Nasal cavity respiratory epithelium epithelial cell of viscerocranial mucosa (primary cell): ENCODE measurements at places on chromosomes 6 and 20. TPM values are rescaled to one million over a fixed set of nuclear protein-coding genes. Genes with fewer than 3 reads are reported as not detected.

KCNK17 gene
- total RNA-seq, result not detected in 2 replicates

NDUFAF4 gene
- 15.4 and 17.2 TPM in 2 replicates for total RNA-seq

C6orf163 gene
- total RNA-seq, result 0.68 and 3.2 TPM in 2 replicates

ARHGAP40 gene
- 0.68 and 4.3 TPM in 2 replicates for total RNA-seq

IP6K3 gene
- total RNA-seq, result 1.9 TPM in 1 of 2 replicates, not detected in the other

DZANK1 gene
- total RNA-seq, result 0.68 and 1.4 TPM in 2 replicates

OPRM1 gene
- total RNA-seq, result not detected in 2 replicates

SAMD3 gene
- not detected in 2 replicates for total RNA-seq

CNBD2 gene
- 1.1 and 1.4 TPM in 2 replicates for total RNA-seq

PRL gene
- not detected in 2 replicates for total RNA-seq

OOEP gene
- 0.14 TPM in 1 of 2 replicates, not detected in the other for total RNA-seq

CLDN20 gene
- not detected in 2 replicates for total RNA-seq

GABRR1 gene
- total RNA-seq, result not detected in 2 replicates

GRIK2 gene
- total RNA-seq, result 0.21 and 0.34 TPM in 2 replicates

CCN6 gene
- total RNA-seq, result not detected in 2 replicates

PI16 gene
- not detected in 2 replicates for total RNA-seq
